ENCODE measurements at places on chromosomes 3 and 15.
A peak's percentile ranks its signal among the peaks of the same experiment; 100 is the strongest.

GRCh38 chr3:175476489-175476888 is 617.4 kb downstream of the NAALADL2 start:
- no peak for DNase-seq

- no peak for DNase-seq
Observed at GRCh38 chr15:55894399-55894965, 98.9 kb downstream of the NEDD4 start.

- no peak for DNase-seq
Observed at GRCh38 chr3:18423401-18424212, 1.5 kb downstream of the SATB1 start.

DNA sequence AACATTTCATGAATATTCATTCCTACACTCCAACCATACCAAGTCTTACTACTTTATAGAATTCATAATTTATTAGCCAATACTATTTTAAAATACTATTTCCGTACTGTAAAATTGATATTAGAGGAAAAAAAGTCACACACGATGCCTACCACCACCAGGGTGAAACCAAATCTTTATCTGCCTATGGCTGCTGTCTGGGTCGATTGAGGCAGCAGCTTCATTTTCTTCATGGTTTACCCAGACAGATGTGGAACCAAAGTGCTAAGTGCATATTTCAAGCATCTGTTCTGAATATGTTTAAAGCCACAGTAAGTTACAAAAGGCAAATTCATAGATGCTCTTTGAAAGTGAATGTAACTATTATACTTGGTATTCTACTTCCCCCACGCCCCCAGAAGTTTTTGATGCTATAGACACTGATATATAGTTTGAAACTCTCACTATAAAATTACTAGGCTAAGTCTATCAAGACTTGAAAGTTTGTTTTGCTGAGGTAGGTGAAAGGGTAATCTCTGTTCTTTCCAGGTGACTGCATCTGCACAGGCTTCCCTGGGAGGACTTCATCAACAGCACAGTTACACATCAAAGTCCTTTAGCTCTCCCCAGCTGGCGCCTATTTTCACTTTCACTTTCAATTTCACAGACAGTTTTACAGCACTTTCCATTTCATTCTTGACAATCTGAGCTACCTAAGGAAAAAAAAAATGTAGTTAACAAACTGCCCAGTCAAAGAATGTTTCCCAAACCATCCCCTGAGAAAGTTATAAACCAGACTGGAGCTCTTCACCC is 113.9 kb downstream of the POLQ start:
- DNase-seq, result peak; percentile 11

- DNase-seq, result peak; percentile 17
Observed at GRCh38 chr15:96330450-96331143, at the start of gene NR2F2. Gene NR2F2 (plus strand): TSS chr15:96330700. CDS start chr15:96332106, 1,406 bp downstream.

- DNase-seq, result no peak
Observed at GRCh38 chr15:63556246-63556645, 40.9 kb upstream of the FBXL22 start.

- DNase-seq, result no peak
Observed at GRCh38 chr3:194125442-194125841, 10.5 kb upstream of the HES1 start.

DNA sequence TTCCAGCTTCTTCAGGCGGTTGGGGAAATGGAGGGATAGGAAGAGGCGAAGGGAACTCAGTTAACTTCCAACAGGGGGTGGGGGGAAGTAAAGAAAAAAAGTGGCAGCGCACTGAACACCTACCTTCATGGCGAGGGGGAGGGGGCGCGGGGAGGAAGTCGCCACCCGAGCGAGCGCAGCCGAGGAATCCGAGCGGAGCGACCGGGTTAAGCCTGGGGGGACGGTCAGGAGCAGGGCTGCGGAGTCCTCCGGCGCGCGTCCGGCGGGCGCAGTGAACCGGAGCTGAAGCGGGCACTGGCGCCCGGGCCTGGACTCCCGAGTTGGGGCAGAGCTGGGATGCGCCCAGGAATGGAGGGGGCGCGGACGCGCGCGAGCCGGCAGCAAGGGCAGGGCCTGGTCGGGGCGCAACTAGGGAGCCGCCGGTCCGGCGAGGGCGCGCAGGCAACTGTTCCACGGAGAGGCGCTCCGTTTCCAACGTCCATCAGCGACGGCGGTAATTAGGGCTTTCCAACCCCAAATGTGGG is at the start of gene WNT5A:
Gene WNT5A (minus strand): TSS at position 450 of the 524 bp plus-strand sequence. CDS start 321 bp downstream, at position 129.
- DNase-seq, result no peak

DNA sequence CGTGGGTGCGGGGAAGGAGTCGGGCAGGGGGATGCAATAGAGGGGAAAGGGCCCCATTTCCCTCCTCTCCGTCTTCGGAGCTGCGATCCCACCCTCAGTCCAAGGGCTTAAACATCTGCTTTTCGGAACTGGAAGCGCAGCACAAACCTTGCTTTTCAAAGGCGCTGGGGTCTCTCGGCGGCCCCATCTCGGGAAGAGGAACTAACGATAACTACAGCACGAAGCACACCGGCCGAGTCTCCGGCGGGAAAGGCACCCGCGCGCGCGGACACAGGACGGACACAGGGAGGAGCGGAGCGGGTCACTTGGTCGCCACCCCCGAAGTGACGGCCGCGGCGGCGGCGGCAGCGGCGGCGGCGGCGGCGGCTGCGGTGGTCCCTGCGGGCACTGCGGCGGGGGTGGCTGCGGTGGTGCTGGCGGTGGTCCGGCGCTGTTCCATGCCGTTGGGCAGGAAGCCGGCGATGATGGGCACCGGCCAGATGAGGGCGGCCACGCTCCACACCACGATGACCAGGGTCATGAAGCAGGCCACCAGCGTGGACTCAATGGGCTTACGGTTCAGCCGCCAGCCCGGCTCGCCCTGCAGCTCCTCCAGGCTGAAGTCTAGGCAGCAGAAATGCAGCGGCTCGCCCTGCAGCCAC is 1.1 kb downstream of the TMEM158 start:
- DNase-seq, result no peak

- DNase-seq, result no peak
Observed at GRCh38 chr15:73244333-73244732, 124.4 kb downstream of the HCN4 start.

- no peak for DNase-seq
Observed at GRCh38 chr3:155861476-155862183, 7.4 kb upstream of the SLC33A1 start.

DNA sequence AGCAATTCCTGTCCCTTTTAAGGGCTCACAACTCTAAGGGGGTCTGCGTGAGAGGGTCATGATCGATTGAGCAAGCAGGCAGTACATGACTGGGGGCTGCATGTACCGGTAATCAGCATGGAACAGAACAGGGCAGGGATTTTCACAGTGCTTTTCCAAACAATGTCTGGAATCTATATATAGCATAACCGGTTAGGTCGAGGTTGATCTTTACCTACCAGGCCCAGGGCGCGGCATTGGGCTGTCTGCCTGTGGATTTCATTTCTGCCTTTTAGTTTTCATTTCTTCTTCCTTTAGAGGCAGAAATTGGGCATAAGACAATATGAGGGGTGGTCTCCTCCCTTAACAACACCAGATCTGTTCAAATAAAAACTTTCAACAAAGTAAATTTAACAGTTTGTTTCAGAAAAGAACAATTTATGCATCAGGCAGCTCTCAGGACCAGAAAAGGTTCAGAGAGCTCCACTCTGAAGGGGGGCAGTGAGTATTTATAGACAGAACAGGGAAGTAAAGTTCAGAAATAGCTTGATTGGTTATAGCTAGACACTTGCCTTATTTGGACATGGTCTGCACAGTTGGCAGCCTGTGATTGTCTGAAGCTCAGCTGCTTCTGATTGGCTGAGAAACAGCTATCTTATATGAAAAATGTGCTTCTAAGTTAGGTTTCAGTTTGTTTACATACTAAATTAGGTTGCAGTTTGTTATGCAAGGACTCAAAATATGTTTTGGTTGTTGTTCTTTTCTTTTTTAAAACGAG is 17.2 kb upstream of the B4GALT4 start:
- no peak for DNase-seq

DNA sequence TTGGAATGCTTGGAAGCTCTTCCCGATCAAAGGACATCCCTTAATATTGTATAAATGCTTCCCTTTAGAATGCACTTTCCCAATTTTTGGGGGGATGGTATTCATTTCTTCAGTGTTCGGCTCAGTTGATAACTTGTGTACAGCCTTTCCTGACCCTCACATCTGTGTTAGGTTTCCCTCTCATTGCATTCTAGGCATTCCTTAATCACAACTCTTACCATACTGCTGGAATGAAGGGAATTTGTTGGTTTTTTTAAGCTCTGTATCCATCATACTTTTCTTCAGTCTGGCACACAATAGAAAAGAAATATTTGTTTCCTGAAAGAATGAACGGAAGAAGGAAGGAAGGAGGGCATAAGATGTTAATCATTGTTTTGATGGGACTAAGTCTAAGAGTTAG is 119.5 kb downstream of the CHST2 start:
- DNase-seq, result no peak

GRCh38 chr3:25165306-25165705 is 262.8 kb upstream of the RARB start:
- DNase-seq, result no peak

DNA sequence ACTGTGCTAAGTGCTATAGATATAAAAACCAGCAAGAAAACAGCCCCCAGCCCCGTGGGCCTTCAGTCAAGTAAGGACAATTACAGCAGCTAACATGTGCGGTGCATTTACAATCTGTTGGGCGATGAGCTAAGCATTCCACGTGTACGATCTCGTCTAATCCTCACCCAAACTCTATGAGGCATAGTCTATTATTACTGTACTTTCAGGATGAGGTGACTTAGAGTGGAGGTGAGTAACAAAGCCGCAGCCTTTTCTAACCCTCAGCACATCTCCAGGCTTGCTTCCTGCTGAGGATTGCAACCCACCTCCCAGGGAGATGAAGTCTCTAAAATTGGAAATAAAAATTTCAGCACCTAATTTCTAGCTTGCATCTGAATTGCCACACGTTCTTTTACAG is 53.2 kb upstream of the MCF2L2 start:
- DNase-seq, result no peak

GRCh38 chr15:100433304-100433703 is 91.5 kb upstream of the ADAMTS17 start:
- DNase-seq, result no peak

DNA sequence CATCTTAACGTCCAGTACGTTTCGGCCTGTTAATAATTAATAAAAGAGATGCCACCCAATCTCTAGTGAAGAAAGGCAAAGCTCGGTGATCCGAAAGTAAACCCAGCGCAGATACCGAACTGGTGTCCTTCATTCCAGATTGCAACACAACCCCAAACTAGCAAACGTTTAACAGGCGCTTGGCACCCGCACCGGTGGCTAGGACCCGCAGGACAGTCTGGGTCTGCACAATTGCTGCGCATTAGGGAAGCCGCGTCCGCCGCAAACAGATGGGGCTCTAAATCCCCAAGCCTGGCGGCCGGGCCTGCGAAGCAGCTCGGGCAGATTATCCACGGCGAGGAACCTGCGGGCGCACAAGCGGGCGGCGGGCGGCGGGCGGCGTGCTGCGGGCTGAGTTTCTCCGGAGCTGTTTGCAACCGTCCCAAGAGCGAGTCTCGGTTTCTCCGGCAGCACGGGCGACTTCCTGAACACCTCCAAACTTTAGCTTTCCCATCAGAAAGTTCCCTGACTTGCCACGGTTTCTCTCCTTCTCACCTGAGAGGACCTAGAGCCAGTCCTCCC is 112.1 kb upstream of the ICE2 start:
- peak; percentile 42 for DNase-seq

GRCh38 chr3:13849018-13849417 is 30.9 kb downstream of the WNT7A start:
- no peak for DNase-seq

Measured in stimulated activated CD4-positive, alpha-beta T cell treated with anti-CD3 and anti-CD28 coated beads, Interleukin-4, amount 100 ng/mL, for 4 hours (primary cell).